Jurkat, Clone E6-1 (cell line): ENCODE measurements at places on chromosomes 4 and X.

- no peak for DNase-seq
Measured at GRCh38 chr4:17324386-17324830, 187.5 kb downstream of the QDPR start.

DNA sequence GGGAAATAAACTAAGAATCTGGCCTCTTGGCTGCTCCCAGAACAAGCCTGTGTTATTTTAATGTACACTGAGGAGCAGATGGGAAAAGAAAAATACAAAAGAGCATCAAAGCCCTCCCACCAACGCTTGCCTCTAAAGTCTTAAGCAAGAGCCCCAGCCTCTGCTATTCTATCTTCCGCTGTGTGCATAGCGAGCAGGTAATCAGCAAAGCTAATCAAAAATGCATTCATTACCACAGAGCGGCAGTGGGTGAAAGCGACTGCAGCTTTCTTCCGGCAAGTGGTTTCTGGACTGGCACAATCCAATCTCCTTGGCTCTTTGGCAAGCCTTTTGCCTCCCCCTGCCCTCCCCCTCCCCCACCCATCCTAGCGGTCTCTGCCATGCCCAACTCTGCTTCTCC is 13.5 kb upstream of the GRIA3 start:
- DNase-seq = no peak

DNA sequence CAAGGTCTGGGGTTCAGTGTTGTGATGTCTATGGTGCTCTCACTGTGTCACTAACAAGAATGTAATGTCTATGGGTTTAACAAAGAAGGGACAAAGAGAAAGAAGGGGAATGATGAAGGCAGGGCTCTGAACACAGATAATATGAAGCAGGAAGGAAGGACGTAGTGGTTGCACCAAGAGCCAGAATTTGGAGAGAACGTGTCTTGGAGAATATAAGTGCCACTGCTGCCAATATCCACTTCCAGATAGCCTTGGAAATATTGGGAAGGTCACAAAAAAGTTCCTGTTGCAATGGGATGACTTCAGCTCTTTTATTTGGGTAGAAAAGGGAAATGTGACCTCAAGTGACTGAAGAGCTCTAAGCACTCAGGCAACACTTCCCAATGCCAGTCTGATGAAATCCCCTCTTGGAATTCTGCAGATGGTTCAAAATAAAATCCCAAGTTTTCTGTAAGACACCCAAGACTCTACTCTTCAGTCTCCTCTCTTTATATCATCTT is 131.8 kb downstream of the PRKX start:
- DNase-seq = no peak

DNA sequence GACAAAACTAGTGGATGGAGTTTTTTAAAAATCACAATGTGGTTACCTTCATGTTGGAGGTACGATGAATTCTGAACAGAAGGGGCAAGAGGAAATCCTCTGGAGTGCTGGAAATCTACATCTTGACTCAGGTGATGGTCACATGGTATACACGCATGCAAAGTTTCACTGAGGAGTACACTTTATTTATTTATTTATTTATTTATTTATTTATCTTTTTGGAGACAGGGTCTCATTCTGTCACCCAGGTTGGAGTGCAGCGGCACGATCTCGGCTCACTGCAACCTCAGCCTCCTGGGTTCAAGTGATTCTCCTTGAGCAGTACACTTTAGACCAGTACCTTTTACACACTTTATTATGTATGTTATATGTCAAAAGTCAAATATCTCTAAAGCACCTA is 645.7 kb upstream of the DIPK2B start:
- no peak for DNase-seq

- DNase-seq = no peak
Measured at GRCh38 chrX:111244235-111244750, 26.0 kb downstream of the CAPN6 start.
